ENCODE measurements at places on chromosomes 5 and 9.

GRCh38 chr5:100550531-100551051 lies 15.4 kb downstream of the FAM174A start:
- DNase-seq: no peak

GRCh38 chr9:124512806-124513204 lies 5.6 kb upstream of the NR5A1 start:
- DNase-seq: no peak

- DNase-seq: no peak
Observed at GRCh38 chr5:111422245-111422644, 90.1 kb downstream of the STARD4 start.

GRCh38 chr9:34576597-34577399 lies 12.7 kb downstream of the CNTFR start:
- no peak for DNase-seq

DNA sequence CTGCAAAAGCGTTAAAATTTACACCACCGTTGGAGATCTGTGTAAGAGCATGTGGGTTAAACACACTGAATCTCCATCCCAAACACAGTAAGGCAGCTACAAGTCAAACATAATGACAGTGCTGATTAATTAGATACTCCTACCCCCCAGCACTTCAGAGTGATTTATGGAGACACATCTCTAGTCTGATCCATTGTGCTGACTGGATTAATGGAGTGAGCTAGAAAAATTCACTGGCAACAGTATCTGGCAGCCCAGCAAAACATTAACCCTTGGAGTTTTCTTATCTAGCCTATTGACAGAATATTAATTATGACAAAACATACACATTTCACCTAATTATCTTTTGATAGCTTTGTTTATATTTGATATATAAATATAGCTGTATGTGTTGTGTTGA lies 188.6 kb upstream of the ISL1 start:
- no peak for DNase-seq

- DNase-seq: peak; percentile 25
Observed at GRCh38 chr9:127612939-127613582, 984 bp downstream of the STXBP1 start.

DNA sequence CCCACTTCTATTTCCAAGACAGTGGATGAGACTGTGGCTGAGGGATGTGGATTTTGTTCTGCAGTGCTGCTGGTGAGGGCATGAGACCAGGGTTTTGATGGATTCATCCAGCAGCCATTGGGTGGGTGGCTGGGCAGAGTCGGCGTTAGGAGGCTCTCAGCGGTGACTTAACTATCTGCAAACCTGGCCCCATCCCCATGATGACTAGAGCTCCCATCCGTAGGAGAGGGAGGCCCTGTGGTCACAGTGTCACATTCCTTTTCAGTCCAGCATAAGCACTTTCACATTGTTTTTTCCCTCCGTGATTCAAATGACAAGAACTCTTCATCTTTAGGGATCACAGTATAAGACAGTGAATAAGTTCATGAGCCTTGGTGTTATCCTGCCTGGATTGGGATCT lies 60.4 kb upstream of the SPRY4 start:
- no peak for DNase-seq

DNA sequence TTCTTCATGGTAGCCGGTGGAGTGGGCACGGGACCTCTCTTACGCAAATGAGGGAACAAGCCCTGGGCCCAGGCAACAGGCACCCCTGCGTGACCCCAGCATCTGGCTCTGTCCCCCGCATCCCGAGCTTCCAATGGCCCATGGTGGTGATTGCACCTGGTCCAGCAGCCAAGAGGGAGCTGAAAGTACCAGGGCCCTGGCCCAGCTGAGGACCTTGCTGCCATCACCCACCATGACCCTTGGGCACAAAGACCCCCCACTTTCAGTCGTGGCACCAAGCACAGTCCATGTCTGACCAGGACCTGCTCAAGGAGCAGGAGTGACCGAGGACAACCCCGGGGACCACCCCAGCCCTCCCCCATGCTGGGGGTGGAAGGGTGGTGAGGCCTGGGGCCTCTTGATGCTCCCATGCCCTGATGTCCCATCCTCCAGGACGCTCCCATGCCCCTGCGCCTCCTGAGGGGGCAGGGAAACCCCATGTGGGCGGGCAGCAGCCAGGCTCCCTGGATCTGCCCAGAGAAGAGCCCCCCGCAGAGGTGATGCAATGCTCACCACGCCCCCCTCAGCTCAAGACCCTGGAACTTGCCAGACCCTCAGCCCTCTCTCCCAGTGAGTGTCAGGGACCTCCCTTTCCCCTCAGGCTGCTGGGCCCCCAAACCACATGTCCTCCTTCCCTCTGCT lies 123.9 kb downstream of the ADAMTS2 start:
- no peak for DNase-seq

DNA sequence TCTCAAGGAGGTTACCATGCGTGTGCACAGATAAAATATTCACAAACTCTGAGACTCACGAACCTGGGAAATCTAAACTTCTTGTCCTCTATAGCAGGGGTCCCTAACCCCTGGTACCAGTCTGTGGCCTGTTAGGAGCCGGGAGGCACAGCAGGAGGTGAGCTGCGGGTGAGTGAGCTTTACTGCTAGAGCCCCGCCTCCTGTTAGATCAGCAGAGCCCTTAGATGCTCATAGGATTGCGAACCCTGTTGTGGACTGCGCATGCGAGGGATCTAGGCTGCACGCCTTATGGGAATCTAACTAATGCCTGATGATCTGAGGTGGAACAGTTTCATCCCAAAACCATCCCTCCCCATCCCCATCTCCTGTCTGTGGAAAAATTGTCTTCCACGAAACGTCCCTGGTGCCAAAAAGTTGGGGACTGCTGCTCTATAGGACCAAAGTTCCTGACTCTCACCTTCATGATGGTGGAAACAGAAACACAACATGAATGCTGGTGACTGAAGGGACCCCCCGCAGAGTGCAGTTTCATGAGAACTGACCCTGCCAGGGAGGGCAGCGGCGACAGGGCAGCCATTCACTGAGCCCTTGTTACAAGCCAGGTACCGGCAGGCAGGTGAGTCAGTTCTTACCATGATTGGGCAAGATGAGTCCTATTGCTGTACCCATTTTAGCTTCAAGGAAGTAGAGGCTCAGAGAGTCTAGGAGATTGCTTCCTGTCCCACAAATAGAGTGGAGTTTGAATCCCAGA lies 181.9 kb downstream of the RGS3 start:
- DNase-seq: no peak

DNA sequence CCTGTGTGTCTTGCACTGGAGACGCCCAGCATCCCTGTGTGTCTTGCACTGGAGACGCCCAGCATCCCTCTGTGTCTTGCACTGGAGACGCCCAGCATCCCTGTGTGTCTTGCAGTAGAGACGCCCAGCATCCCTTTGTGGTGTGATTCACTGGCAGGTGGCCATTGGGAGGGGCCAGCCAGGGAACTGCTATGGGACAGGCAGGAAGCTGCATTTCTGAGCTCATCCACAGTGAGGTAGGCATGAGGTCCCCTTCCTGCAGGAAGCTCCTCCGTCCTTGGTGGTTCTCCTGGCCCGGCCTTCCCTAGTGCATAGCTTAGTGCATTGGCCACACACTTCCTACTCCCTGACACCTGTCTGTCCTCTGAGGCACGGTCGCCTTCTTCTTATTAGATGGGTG lies 43.5 kb downstream of the IRX1 start:
- no peak for DNase-seq

GRCh38 chr5:95114305-95114704 lies 170.6 kb downstream of the MCTP1 start:
- no peak for DNase-seq

DNA sequence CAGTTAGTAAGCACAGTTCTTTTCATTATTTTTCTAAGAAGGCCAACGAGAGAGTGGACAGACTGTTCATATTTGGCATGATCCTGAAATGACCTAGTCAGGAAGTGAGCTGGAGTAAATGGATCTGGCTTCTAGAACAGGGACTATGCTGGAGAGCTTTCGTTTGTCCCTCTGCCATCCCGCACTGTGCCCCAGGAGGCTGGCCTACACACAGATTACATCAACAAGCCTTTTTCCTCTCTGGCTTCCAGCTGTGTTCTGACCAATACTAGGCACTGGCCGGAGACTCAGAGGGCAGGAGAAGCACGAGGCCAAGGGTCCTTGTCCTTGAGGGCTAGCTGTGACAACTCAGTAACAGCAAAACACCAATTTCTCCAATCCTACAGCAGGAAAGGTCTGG lies 127.8 kb downstream of the MED27 start:
- no peak for DNase-seq

DNA sequence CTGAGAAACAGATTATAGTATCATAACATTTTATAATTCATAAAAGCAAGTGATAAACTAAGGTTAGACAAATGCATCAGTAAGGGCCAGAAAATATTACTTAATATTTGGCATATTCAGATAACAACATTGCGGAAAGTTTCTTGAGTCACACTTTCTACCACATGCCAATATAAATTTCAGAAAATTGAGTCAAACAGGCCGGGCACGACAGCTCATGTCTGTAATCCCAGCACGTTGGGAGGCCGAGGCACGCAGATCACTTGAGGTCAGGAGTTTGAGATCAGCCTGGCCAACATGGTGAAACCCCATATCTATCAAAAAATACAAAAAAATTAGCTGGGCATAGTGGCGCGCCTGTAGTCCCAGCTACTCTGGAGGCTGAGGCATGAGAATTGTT lies 47.1 kb downstream of the SLC38A9 start:
- no peak for DNase-seq

DNA sequence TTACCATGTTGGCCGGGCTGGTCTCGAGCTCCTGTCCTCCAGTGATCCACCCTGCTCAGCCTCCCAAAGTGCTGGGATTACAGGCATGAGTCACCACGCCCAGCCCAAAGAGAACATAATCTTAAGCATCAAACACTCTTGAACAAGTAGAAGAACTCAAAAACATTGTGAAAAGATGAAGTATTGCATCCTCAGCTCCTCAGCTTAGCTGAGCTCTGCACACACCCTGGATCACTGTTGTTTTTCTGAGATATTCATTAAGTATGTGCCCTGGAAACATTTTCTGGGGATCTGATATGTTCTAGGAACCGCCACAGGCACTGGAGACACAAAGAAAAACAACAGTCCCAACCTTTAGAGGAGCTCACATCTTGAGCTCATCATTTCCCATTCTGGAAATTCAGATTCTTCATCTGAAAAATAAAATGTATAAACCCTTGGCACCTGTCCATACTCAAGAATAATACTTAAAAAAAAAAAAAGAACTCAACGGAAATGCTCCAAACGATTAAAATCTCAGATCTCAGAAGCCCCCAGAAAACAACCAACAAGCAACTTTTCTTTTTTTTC lies 62.2 kb upstream of the ZNF462 start:
- no peak for DNase-seq

DNA sequence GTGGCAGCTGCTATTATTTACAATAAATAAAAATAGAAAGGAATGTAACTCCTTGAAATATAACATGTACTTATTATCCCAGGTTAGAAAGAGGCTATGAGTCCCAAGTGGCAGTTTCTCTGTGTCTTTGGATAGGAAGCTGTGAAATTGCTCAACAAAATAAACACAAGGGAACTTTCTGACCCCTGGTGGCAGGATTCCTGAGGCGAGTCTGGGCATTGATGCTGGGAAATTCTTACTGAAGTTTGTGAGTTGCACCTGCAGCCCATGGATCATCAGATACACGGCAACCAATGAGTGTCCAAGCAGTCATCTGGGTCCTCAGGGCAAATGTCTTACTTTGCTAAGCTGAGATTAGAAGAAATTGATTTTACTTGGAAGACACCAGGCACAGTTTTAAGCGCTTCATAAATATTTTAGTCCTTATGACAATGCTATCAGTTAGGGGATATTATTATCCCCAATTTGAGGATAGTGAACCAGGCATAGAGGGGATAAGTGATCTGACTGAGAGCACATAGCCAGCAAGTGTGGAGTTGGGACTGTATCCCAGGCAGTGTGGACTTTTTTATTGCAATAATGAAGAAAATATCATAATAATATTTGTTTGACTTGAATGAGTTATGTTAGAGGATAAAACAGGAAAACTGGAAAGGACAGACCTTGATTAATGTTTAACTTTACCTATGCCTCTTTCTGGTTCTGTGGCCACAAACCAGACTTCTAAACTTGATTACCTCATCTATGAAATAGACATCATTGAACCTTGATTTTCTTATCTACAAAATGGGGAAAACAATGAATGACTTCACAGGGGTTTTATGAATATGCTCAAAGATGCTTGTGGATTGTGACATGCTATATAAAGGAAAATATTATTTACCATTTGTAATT lies 265.5 kb upstream of the ADAMTSL1 start:
- DNase-seq: no peak

DNA sequence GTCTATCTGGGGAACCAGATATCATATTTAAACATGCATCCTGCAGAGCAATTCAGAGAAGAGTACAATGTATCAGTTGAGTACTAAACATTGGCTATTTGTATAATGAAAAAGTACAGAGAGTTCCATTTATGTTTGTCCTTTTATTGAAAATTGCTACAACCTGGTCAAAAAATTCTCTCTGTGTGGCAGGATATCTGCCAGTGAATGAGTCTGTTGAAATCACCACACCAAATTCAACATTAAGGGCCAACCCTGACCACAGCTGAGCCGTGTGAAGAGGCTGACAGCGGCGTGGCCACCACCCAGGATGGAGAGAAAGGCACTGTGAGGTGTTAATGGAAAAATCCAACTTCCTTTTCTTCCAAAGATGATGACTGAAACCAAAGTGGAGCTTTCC lies 422.7 kb upstream of the PIK3R1 start:
- DNase-seq: no peak

DNA sequence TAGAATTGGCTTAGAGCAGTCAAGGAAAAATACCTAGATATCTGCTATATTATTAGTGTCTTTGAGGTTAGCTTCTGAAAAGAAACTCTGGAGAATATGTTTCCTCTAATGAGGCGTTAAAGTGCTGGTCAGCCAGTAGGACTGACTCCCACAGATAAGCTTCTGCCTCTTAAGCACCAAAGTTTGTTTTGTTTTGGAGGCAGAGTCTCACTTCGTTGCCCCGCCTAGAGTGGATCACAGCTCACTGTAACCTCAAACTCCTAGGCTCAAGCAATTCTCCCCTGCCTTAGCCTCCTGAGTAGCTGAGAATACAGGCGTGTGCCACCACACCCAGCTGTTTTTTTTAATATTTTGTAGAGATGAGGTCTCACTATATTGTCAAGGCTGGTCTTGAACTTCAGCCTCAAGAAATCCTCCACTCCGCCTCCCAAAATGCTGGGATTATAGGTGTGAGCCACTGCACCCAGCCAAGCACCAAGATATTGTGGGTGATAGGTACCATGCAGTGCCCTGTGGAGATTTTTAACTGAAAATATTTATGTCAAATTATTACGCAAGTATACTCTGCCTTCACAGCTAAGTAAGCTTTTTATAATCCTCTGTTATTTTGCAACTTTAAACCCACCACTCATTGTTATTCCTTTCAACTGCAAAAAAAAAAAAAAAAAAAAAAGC lies 24.7 kb upstream of the TMEM171 start:
- no peak for DNase-seq

DNA sequence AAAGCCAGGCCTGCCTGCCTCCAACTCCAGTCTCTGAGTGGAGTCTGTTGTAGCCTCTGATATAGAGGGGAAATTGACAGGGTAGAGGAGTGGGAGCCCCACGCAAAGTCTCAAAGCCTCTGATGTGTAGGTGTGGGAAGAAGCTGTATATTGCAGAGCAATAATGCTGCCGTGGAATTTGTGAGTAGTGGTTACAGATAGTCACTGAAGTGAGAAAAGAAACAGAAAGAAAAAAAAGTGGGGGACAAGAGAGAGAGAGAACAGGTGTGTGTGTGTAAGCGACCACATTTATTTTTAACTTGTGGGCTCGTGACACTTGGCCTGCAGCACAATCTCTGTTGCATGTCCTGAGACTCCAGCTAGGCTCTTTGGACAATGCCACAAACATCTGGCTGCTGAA lies 227.8 kb downstream of the NSG2 start:
- no peak for DNase-seq

GRCh38 chr9:4832786-4833579 lies 40.2 kb downstream of the RCL1 start:
- DNase-seq: no peak

- DNase-seq: no peak
Observed at GRCh38 chr5:169938439-169938838, 41.9 kb downstream of the INSYN2B start.
